Caudate nucleus (tissue), 63 donors: ENCODE measurements at places on chromosomes 16 and 17.

DNA sequence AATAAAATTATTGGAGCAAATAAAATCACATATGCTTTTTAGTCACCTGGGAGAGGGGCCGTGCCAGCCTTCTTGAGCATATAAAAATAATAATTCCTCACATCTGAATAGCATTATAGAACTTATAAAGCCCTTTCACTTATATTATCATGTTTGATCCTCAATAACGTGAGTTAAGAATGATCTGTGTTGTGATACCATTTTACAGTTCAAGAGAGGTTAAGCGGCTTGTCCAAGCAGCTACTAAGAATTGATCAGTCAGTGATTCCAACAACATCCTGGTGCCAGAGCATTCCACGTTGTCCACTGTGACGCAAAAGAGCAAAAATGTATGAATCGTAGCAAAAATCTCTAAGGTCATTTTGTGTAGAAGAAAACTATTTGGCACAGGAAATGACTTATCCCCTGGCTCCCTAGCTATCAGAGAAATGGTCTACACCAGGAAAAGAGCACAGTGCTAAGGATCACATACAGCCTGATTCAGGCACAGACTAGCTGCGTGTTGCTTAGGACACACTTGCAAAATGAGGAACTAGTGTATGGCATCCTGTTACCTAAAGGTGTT, 33.0 kb downstream of the ANKFN1 start:
- no peak for DNase-seq

GRCh38 chr17:30299000-30299399, 7.3 kb upstream of the BLMH start:
- DNase-seq, result no peak

GRCh38 chr17:76255801-76256429, 9.2 kb upstream of the UBALD2 start:
- DNase-seq, result no peak

DNA sequence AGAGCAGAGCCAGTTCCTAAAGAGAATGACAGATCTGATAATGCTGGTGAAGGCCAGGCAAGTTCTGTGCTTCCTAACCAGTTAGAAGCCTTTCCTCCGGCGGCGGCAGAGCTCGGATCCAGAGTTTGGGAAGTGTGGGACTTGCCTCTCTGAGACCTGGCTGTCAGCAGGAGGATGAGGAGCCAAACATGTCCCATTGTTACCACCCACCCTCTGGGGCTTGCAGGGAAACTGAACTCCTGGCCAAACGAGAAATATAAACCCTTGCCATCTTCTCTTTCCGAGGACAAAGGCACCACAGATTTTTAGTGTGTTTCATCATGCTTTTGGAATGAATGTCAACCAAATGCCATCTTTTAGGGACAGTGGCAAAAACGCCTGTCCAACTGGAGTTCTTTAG, 80.2 kb upstream of the SMURF2 start:
- no peak for DNase-seq

DNA sequence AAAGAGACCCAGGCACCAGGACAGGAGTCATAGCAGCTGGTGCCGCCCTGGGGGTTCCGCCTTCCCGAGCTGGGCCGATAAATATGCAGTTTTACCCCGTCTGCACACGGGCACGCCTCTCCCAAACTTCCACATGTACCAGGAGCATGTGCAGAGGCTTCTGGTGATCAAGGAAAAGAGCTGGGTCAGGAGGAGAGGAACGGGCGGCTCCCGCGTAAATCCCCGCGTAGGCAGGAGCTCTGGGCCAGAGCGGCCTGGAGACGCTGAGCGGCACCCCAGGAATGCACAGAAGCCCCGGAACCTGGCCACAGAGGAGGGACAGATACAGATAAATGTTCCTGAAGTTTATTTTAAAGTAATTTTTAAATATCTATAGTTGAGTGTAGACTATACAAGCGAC, 46.6 kb upstream of the METRNL start:
- DNase-seq, result no peak

GRCh38 chr17:2406271-2406902, 5.5 kb upstream of the MNT start:
- DNase-seq, result no peak

DNA sequence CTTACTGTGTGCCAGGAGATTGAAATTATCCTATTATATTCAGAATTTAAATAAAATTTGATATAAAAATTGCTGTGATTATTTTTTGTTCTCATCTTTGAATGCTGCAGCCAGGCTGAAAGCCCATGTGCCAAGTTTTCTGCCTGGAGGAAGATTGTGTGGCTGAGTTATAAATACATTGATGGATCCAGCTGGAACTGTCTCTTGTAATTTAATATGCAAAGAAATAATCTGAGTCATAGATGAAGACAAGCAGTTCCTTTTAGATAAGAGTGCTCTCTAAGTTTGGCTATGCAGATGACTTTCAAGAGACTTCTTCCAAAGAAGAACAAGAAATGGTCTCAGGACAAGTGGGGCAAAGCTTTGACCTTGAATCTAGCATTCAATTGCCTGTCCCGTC, 871.0 kb downstream of the CDH11 start:
- DNase-seq, result no peak

- DNase-seq, result no peak
Measured at GRCh38 chr17:81932333-81932983, 4.6 kb downstream of the PYCR1 start.

GRCh38 chr17:77124192-77124889, 16.4 kb upstream of the SEC14L1 start:
- no peak for DNase-seq

DNA sequence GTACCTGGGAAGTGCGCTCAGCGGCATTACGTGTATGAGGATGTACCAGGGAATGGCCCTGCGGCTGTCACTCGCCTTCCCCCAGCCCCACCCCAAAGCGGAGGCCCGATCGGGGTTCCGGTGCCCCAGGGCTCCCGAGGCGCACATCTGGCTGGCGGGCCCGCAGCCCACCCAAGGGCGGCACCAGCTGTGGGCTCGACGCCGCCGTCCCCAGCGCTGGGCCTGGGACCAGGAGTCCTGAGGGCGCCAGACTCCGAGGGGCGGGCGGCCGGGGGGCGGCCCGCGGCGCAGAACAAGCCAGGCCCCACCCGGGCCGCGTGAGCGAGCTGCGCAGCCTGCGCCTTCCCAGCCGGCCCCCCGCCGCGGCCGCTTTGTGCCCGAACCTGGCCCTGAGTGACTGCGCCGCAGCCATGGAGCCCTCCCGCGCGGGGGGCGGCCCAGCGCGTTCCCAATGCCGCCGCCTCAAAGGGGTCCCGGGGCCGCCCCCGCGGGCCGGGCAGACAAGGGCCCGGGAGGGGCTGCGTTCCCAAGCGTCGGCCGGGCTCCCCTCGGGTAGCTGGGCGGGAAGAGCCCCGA, 17.4 kb downstream of the ZNF423 start:
- no peak for DNase-seq

DNA sequence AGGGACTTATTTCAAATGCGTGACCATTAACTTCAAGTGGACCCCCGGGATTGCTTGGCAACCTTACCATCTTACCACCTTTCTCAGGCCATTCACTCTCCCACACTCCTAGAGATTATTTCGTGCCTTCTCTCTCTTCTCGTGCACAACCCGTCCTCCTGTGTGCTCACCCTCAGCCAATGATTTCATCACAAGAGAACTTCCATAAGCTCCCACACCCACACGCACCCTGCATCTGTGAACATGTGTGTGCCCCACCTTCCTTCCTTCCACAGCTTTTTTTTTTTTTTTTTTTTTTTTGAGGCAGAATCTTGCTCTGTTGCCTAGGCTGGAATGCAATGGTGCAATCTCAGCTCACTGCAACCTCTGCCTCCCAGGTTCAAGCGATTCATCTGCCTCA, 27.4 kb upstream of the CDH3 start:
- DNase-seq, result no peak

DNA sequence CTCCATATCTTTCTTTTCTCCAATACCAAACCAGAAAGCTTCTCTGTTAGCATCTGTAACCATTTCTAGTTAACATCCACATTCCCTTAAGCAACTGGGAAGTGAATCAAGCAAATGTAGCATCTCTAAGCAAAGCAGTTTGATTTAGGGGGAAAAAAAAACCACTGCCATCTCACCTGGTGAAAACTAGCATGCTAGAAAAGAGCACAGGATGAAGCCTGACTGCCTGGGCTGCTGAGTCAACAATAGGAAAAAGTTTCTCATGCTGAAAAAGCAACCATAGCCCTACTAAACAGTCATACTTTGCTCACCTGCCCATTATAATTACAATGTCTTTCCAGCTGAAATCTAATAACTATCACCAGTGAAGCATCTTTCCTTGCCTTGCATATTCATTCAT, 139.3 kb downstream of the ANKFN1 start:
- DNase-seq, result no peak

DNA sequence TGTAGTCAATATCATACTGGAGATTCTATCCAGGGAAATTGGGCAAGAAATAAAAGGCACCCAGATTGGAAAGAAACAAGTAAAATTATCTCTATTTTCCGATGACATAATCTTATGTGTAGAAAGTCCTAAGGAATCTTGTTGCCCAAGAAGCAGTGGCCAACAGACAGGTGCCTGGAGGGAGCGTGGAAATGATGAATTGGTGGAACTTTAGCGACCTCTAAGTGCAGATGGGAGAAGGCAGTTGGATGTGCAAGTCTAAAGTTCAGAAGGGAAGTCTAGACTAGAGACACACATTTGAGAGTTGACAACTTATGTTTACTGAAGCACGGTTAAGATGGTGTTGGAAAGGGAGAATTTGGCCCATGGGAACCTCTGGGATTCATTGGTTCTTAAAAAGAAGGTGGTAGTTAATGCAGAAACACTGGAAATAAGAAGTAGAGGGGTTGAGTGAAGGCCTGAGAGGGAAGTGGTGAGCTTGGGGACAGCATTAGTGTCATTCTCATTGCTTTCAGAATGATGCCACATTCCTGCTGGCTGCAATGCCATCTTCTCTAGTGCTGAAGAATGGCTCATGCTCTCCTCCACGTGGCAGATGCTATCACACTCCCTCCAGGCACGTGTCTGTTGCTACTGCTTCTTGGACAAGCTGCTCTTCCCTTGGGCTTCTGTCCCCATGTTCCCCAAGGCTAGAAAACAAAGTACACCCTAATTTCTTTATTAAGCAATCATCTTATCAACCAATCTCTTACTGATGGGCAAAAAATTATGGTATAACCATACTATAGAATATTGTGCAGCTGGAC, 24.0 kb downstream of the TAT start:
- DNase-seq, result no peak

- no peak for DNase-seq
Measured at GRCh38 chr17:72471296-72471695, 350.5 kb downstream of the SOX9 start.

DNA sequence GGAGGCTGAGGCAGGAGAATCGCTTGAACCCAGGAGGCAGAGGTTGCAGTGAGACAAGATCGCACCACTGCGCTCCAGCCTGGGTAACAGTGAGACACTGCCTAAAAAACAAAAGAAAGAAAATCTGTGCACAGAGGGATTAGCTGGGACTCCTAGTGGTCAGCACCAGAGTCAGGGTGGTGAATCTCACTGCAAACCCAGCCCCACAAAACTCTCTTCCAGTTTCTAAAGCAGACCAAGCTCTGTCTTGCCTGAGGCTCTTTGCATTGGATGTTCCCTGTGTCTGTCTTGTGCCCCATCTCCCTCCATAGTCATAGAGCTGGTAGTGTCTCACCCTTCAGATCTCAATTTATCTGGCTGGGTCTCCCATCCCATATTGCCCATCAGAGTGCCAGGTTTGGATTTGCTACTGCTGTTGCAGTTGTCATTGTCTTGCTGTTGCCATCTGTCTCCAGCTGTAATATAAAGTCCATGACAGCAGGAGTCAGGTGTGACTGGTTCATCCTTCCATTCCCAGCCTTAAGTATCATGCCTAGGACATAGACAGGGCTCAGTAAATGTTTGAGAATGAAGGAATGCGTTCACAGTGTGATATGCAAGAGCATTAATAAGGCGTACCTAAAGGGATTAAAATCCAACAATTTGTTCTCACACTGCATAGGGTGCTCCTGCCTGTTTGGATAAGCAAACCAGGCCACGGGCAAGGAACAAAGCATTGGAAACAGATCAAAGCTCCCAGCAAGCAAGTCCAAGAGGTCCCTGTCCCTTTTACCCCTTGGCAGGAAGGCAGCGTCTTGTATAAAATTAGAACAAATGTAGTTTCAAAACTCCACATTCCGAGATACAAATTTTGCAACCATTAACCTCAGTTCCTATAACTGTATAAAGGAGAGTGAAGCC, 614.6 kb upstream of the CDH5 start:
- DNase-seq, result no peak

DNA sequence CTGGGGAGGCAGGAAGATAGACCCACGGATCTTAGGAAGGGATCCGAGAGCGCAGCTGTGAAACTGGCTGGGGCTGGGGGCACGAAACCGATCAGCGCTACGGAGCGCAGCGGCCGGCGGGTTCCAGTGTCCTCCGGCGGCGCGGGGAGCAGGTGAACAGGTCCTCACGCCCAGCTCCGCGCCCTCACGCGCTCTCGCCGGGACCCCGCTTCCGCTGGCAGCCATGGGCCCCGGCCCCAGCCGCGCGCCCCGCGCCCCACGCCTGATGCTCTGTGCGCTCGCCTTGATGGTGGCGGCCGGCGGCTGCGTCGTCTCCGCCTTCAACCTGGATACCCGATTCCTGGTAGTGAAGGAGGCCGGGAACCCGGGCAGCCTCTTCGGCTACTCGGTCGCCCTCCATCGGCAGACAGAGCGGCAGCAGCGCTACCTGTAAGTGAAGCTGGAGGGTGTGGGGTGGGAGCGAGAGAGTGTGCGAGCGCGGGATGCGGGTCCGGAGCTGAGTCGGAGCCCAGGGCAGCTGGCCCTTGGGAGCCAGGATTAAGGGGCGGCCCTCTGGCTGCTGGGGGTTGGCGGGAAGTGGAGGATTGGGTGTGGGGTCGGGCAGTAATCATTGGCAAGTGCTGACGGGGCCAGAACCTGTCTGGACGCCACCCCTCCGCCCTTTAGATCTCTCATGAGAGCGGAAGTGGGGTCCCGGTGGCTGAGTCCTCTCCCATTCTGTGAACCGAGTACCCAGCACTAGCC, 479 bp downstream of the ITGA3 start:
- peak; percentile 45 for DNase-seq

DNA sequence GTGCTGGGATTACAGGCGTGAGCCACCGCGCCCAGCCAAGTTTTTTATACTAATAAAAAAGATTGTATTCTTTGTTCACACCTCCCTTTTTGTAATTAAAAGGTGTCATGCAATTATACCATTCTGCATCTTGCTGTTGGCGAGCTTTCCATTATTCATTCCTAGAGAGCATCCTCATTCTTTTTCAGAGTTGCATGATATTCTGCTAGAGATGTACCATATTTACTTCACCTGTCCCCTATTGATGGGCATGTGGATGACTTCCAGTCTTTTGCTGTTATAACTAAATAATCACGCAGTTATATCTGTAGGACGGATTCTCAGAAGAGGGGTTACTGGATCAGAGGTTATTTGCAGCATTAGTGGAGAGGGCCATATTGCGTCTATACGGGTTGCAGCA, 17.0 kb downstream of the SGSM2 start:
- DNase-seq, result no peak

- no peak for DNase-seq
Measured at GRCh38 chr17:81371910-81372760, 23.1 kb upstream of the BAHCC1 start.

DNA sequence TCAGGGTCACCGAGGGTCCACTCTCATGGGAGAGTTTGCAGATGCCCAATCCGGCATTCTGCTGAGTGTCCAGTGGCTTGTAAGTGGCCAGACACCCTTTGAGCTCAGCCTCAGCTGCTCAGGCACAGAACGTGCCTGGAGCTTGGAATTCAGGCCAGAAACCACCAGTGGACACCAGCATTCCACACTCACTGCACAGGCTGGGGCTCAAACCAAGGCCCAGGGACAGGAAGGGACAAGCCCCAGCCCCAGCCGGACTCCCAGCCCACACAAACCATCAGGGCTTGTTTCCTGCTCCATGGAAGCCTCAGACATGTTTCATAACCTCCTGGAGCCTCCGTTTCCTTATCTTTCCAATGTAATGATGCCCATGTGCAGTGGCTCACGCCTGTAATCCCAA, 5.0 kb upstream of the NPRL3 start:
- no peak for DNase-seq

GRCh38 chr17:56680676-56681075, 87.2 kb downstream of the NOG start:
- DNase-seq, result no peak
